ENCODE measurements at places on chromosomes 13 and 19.

GRCh38 chr13:23147827-23148226, 33.0 kb upstream of the SGCG start:
- no peak for DNase-seq

DNA sequence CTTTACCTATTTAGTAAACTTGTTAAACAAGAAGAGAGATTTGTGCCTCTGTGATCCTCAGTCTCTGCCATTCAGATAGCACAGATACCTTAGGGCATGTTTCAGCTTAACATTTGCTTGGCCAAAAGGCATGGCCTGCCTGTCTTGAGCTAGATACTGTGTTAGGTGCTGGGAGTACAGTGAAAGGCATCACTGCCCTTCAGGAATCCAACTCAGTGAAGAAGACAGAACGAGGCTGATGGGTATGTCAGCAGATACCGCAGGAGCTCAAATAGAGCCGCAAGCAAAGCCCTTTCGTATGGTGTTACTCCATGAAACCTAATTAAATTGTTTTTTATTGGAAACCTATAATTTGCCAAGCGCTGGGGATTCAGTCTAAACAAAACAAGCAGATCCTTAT, 12.9 kb downstream of the ZNF507 start:
- no peak for DNase-seq

DNA sequence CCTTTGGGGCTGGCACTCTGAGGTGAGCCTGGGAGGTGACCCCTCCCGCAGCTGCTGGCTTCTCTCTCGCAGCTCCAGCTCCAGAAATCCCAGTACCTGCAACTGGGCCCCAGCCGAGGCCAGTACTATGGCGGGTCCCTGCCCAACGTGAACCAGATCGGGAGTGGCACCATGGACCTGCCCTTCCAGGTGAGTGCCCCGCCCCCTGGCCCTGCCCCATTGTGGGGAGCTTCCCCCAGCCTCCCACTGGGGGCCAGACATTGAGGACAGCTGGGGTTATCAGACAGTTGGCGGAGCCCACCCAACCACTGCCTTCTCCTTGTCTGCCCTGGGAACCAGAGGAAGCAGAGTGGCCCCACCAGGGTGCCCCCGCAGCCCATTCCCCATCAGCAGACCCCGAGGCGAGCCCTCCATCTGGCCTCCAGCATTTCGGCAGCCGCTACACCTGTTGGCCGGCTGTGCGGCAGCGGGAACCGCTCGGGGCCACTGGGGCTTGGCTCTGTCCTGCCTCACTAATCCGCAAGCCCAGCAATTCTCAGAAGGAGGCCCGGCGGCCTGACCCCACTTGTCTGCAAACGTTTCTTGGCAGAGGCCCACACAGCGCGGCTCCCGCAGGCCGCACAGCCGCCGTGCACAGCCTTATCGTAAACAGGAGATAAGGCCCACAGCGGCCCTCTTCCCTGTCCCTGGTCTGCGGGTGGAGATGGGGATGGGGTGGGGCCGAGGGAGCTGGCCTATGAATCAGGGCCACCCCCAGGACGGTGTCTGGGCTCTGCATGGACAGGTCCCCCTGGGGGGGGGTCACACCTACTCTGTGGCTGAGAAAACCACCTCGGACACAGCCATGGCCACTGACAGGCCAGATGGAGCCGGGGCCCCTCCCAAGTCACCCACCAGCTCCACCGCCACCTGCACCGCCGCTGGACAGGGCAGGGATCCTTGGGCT, 48.0 kb downstream of the COMP start:
- DNase-seq, result peak; percentile 74

DNA sequence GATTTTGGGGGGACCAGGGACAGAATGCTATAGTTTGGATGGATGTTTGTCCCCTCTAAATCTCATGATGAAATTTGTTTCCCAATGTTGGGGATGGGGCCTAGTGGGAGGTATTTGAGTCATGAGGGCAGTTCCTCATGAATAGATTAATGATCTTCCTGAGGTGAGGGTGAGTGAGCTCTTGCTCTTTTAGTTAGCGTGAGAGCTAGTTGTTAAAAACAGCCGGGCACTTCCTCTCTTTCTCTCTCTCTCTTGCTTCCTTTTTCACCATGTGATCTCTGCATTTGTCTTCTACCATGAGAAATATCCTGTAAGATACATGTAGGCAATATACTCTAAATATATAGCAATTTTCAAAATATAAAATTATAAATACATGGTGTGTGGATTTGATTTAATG, 290.8 kb upstream of the PCDH9 start:
- DNase-seq, result no peak

DNA sequence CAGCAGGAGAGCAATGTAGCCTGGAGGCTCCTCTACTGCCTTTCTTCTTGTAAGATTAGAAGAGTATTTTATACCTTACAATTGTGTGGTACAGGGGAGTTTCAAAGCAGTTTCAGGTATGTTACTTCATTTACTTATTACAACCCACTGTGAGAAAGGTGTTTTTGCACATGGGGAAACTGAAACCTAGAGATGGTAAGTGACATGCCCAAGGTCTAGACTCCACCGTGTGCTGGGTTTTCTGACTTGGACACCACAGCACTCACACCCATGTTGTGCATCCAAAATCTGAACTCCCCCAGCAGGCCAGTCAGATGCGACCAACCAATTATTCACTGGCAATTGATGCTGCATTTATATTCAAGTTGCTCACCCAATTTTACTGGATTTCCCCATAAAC, 22.8 kb downstream of the ERICH6B start:
- DNase-seq, result no peak

DNA sequence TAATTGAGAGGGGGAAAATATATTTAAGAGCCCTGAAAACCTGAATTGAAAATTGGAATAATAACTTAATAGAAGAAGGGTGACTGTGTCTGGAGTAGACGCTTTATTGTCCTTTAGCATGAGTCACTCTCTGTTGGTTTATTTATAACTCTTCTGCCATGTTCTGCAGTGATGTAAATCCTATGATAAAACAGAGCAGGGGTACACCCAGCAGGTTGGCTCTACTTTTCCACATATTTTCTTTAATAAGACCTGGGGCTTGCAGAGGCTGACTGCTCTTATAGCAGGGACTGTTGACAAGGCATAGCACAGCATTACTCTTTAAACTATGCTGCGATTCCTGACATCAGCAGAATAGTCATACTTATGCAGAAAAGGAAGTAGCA, 389.9 kb upstream of the PCDH9 start:
- no peak for DNase-seq

GRCh38 chr13:42011601-42012350, 36.7 kb upstream of the DGKH start:
- DNase-seq, result no peak

DNA sequence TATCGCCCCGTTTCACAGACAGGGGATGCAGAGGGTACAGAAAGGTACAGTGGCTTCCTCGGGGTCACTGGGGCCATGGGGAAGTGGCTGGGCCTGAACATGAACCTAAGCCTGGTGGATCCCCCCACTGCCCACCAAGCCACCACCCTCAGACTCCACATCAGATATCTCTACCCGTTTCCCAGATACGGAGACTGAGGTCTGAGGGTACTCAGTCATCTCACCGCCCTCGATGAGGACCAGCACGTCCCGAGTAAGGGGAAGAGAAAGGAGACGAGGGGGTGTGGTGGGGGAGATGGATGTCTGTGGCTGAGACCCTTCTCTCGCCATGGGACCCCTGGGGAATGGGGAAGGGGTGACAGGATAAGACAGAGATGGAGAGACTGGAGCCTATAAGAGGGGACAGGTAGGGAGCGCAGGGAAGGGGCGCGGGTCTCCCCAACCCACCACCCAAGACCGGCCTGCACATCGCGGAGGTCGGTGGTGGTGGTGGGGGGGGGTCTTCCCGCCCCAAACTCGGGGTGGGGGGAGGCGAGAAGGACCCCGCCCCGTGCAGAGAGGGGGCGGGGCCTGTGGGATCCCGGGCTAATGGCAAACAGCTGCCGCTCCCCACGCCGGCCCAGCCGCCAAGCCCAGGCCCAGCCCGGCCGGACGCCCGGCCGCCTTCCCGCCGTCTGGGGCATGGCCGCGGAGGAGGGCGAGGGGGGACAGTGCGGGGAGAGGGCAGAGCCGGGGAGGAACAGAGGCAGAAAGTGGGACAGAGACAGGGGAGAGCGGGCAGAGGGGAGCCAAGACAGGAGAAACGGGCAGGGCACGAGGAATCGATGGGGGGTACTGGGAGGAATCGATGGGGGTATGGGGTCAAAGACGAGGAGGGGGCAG, 698 bp downstream of the KANK2 start:
- peak; percentile 84 for DNase-seq

DNA sequence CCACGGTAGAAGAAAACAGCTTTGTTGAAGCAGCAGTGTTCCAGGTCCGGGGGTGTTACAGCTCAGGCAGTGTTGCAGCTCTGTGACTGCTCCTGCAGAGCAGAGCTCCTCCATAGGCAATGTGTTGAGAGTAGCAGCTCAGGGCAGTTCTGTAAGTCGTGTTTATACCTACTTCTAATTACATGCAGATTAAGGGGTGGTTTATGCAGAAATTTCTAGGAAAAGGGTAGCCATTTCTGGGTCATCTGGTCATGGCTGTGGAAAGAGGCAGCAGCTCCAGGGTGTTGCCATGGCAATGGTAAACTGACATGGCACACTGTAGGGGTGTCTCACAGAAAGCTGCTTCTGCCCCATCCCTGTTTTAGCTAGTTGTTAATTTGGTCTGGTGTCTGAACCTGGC, 316.4 kb downstream of the GPC5 start:
- no peak for DNase-seq

- no peak for DNase-seq
These were observed 575.8 kb upstream of the KLF12 start for GRCh38 chr13:74710006-74710405.

Data from muscle of back (tissue), 13 donors.